Activated CD8-positive, alpha-beta memory T cell treated with anti-CD3 and anti-CD28 coated beads for 4 hours (primary cell): ENCODE measurements at places on chromosomes 4 and X.

- no peak for DNase-seq
These were observed 2.7 kb upstream of the ATP10D start for GRCh38 chr4:47482326-47482725.

- no peak for DNase-seq
These were observed 59.0 kb downstream of the PCGF3 start for GRCh38 chr4:764405-765169.

DNA sequence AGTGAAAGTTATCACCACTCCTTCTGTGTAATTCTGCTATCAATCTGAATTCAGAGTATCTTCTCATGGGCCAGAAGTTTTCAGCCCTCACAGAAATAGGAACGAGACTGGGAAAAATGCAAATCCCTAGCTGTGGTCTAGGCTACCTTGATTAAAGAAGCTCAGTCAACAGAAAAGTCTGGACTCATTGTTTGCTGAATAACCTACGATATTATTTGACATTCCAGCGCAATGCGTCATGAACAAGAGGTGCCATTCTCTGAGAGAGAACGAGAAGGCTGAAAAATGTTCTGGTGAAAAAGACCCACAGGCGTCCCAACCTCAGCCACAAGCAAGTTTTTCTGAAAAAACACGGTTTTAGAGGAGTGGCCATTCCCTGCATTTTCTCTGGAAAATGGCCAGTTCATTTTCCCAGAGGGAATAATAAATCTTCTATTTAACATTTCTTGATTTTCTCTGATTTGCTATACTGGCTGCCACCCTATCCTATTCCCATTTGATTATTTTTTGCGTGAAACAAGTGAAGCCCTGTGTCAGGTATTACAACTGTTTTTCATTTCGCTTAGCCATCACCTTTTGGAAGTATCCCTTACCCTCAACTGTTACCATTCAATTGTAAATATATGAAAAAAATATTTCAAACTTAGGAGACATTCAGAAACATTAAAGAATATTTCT is 1117.6 kb upstream of the PRKX start:
- DNase-seq, result no peak

- DNase-seq, result no peak
These were observed 38.2 kb downstream of the TRPC3 start for GRCh38 chr4:121913667-121914066.

DNA sequence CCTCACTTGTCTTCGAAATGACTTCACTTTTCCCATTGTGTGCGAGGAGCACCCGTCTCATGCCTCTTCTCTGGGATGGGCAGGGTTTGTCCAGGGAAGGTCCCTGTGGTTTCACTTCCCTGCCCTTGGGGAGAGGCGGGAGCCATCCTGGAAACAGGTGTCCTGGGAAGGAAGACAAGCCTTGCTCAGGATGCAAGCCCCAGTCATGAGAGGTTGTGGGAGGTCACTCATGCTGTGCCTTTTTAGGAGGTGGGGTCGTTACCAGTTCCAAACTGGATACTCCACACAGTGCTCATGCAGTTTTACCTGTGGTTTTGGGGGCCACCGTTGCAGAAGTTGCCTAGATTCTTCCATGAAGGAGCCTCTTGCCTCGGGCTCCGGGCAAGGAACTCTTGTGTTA is 3.8 kb downstream of the RGS12 start:
- no peak for DNase-seq

DNA sequence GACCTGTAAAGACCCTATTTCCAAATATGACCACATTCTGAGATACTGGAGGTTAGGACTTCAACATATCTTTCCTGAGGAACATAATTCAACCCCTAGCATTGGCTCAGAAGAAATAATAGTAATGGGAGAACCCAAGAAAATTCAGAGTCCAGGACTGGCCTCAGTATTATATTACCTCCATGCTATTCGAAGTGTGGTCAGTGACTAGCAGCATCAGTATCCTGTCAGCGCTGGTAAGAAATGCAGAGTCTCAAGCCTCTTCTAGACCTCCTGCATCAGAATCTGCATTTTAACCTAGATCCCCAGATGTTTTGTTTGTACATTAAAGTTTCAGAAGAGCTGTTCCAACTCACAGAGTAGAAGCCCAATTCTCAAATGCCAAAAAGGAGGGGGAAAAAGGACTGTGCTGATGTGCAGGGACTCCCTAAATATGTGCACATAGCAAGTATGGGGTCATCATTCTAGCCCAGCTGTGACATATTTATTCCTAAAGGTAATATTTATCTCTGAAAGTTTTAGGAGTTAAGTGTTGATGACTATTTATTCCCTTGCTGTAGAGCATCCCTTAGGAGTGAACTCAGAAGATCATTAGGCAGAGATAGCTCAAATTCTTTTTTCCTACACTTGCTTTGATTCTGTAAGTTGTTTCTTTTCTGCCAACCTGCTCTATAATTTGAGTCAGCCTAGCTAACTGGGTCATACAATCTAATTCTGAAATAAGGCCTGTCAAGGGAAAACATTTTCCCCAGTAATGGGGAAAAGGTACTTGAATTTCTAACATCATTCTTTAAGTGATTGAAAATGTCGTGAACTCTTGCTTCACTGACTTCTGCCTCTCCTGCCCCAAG is 361.9 kb downstream of the ARHGAP24 start:
- DNase-seq, result no peak

- DNase-seq, result no peak
These were observed 1.5 kb downstream of the TRIM2 start for GRCh38 chr4:153205757-153206156.

- no peak for DNase-seq
These were observed 309.8 kb downstream of the LDB2 start for GRCh38 chr4:16588651-16589050.

GRCh38 chrX:131778269-131779218 is 234.7 kb downstream of the OR13H1 start:
- no peak for DNase-seq
